ENCODE measurements at places on chromosomes 3 and 15. TPM values are rescaled to one million over a fixed set of nuclear protein-coding genes. Genes with fewer than 3 reads are reported as not detected.

CLEC3B gene
- not detected for total RNA-seq

CISH gene
- total RNA-seq: 359 TPM

- H3K27me3 ChIP-seq: peaks cover 3% of the 10 kb centered on the region
- DNase-seq: peak; percentile 86
- no peaks in the 10 kb centered on the region for H3K36me3 ChIP-seq
- peaks cover 2% of the 10 kb centered on the region for H3K4me1 ChIP-seq
Measured at GRCh38 chr3:67790043-67790442, 135.6 kb upstream of the SUCLG2 start.

DAPK2 gene
- total RNA-seq: 4.3 TPM

- no peak for DNase-seq
- no peaks in the 10 kb centered on the region for H3K27me3 ChIP-seq
- H3K27ac ChIP-seq: peak overlapping the region; percentile 53
Measured at GRCh38 chr15:74618841-74619596, 3.4 kb downstream of the CLK3 start.

GRCh38 chr15:34886134-34886533 is 83.4 kb downstream of the AQR start:
- H3K36me3 ChIP-seq: peaks cover 54% of the 10 kb centered on the region
- H3K27me3 ChIP-seq: no peaks in the 10 kb centered on the region
- no peak overlapping the region for H3K27ac ChIP-seq
- peaks cover 4% of the 10 kb centered on the region for H3K4me1 ChIP-seq
- no peak overlapping the region for H3K4me3 ChIP-seq

GRCh38 chr15:46786590-46787285 is 930.6 kb upstream of the SEMA6D start:
- no peaks in the 10 kb centered on the region for H3K36me3 ChIP-seq
- H3K27me3 ChIP-seq: no peaks in the 10 kb centered on the region
- no peak overlapping the region for H3K27ac ChIP-seq
- H3K4me1 ChIP-seq: no peaks in the 10 kb centered on the region
- no peak overlapping the region for H3K4me3 ChIP-seq

DNA sequence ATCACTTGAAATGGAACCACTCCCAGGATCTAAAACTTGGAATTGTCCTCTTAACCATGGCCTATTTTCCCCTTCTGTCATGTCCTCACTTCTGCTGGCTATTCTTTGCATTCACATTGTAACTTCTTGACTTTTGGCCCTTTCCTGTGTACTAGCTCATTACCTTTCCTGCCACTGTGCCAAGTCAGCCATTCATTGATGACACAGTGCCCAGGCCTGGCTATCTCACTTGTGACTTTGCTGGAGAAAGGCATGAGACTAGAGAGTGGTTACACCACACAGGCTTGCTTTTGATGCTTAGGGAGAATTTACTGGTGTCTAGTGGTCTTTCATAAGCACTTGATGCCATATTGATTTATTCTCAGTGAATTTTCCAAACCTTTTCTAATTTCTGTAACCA is 101.1 kb downstream of the NR1D2 start:
- no peak overlapping the region for H3K27ac ChIP-seq
- no peaks in the 10 kb centered on the region for H3K27me3 ChIP-seq
- peaks cover 4% of the 10 kb centered on the region for H3K4me1 ChIP-seq
- no peak for DNase-seq
- no peak overlapping the region for H3K4me3 ChIP-seq

DNA sequence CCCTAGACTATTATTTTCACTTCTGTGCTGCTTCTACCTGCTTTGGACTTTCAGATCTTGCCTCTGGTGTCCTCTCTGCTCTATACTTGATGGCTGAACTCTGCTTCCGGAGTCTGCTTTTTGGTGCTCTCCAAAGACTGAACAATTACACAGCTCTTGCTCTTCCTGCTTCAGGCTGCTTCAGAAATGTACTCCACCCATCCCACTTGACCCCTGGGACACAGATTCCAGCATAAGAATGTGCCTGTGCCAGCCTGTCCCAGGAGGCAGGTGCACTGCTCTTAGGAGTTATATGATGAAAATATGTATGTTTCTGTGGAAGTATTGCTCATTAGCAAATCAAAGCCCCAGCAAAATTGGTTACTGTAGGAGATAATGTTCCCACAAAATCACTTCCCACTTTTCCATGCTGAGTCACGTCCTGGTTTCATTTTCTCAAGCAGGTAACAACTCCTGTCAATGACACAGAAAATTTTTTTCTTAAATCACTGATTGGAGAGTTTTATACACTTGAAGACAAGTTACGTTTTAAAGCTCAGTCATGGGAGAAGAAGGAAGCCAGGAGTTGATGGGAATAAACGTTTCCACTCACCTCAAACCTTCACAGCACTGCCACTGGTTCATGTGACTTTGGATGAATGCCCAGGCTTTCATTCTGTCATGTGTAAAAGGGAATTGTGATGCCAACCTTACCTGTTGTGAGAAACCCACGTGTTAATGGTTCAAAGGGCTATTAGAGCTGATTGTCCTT is 239.4 kb upstream of the ZPLD1 start:
- H3K36me3 ChIP-seq: no peaks in the 10 kb centered on the region
- H3K4me1 ChIP-seq: peaks cover 12% of the 10 kb centered on the region
- H3K27ac ChIP-seq: no peak overlapping the region
- no peak overlapping the region for H3K4me3 ChIP-seq
- H3K27me3 ChIP-seq: no peaks in the 10 kb centered on the region

DNA sequence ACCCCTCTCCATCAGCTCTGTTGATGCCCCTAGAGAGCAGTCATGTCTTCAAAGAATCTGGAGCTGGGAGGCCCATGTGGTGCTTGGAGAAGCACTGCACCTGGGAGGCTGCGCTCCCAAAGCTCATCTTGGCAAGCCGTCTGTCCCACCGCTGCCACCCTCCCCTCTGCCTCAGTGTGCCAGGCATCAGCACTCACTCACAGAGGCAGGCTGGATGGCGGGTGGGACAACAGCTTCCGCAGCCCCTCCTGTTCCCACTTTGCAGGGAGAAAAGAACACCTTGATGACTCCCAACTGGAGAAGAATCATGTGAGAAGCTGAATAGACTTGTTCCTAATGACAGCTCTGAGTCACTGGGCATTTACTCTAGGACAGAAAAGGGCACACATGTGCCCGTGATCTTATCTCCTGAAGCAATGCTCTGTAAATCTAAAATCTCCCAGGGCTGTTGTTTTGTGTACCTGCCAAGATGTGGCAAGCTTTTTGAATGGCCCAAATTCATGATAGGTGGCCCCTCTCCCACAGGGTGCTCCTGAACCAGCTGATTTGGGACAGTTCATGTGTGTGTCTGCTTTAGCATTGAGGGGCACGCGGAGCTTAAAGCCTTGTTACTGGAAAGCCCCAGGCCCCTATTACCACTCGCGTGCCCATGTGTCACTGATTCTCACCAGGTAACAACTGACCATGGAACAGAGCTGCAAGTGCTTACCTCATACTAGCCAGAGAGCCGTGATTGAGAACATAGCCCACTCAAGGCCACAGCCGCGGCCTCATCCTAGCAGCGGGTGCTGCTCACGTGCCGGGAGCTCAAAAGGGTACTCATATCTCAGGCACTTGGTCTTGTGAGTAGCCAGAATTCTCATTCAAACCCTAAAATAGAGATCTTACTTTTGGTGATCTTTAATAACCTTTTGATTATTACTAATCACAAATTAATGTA is 104.4 kb downstream of the DNAJB8 start:
- DNase-seq: no peak
- peaks cover 1% of the 10 kb centered on the region for H3K4me1 ChIP-seq
- no peak overlapping the region for H3K4me3 ChIP-seq
- no peak overlapping the region for H3K27ac ChIP-seq
- no peaks in the 10 kb centered on the region for H3K27me3 ChIP-seq
- no peaks in the 10 kb centered on the region for H3K36me3 ChIP-seq

LRRC3B gene
- not detected for total RNA-seq

DNA sequence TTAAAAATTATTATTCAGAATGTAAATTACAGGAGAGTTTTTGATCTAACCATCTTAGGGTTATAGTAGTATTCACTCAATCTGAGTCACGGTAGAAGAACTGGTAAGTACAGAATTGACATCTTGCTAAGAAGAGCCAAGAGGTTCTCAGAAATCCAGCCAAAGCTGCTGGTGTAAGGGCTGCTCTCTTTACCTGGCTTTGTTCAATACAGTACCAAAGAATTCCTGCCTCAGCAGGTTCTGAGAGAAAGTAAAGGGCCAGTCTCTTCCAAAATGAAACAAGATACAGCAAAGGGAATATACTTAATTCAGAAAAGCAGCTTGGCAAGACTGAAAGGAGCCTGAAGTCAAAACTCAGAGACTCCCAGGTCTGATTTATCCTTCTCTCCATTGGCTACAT is 193.1 kb downstream of the TNIK start:
- H3K4me1 ChIP-seq: peaks cover 68% of the 10 kb centered on the region
- H3K36me3 ChIP-seq: peaks cover 9% of the 10 kb centered on the region
- DNase-seq: peak; percentile 66
- peak overlapping the region; percentile 66 for H3K4me3 ChIP-seq

SI gene
- total RNA-seq: not detected

GRCh38 chr15:26177816-26178215 is 314.7 kb upstream of the ATP10A start:
- no peaks in the 10 kb centered on the region for H3K4me1 ChIP-seq
- no peak overlapping the region for H3K4me3 ChIP-seq
- no peak overlapping the region for H3K27ac ChIP-seq
- no peak for DNase-seq
- no peaks in the 10 kb centered on the region for H3K27me3 ChIP-seq

SUSD5 gene
- total RNA-seq: not detected

DNA sequence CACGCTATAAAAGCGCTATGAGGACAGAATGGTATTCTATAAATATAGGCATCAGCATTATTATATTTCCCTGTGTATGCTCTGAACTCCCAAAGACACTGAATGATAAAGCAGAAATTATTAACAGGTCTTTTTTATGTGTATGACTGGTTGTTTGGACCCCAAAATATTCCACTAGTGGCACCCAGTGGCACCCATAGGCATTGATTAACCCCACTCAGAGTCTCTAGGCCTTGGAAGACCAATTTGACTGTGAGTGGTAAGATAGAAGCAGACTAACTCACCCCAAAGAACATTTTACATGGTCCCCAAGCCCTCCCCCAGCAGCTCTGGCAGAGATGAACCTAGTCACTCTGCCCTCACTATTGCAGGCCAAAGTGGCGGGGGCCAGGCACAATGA is 45.4 kb upstream of the UBE2E1 start:
- peaks cover 5% of the 10 kb centered on the region for H3K4me1 ChIP-seq
- H3K4me3 ChIP-seq: no peak overlapping the region
- H3K27me3 ChIP-seq: peaks cover 7% of the 10 kb centered on the region
- H3K27ac ChIP-seq: no peak overlapping the region
- no peaks in the 10 kb centered on the region for H3K36me3 ChIP-seq

DNA sequence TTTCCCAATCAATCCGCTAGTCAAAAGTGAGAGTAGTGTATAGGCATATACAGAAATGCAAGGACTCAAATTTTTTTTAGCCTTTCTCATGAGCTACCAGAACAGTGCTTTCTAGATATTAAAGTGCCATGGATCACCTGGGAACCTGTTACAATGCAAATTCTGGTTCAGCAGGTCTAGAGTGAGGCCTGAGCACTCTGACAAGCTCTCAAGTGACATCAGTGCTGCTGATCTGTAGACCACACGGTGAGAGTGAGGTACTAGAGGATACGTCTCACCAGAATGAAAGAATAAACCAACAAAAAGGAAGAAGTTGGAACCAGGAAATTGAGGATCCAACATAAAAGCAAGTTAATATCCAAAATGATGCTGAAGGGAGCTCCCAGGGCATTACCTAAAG is 16.0 kb upstream of the PLA2G4D start:
- no peak overlapping the region for H3K27ac ChIP-seq
- H3K4me1 ChIP-seq: peaks cover 19% of the 10 kb centered on the region
- H3K4me3 ChIP-seq: no peak overlapping the region

DNA sequence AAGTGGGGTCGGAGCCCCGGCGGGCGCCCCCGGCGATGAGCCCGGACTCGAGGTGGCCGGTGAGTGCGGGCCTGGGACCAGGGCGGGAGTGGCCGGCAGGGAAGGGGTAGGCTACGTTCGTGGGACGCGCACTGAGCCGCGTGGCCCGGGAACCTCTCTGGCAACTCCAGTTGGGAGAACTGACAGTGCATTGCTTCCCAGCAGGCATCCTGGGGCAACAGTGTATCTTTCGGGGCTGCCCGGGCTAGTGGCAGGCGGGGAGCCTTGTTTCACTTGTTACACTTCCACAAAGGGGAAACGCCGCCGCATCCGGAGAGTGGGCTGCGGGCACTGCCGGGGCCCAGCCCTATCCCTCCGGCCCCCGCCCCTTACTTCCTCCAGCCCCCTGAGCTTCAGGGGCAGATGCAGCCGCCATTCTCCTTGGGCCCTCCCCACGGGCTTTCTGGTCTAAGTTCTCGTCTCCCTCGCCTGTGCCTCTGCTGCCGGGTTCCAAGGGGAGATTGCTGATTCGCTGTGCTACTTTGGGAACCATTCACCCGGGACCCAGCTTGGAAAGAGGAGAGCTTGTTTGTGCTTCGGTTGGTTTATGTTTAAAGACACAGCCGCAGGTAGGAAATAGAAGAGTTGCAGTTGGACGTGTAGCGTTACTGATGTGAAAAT is 675 bp downstream of the BRPF1 start:
- H3K4me1 ChIP-seq: peaks cover 64% of the 10 kb centered on the region
- H3K27me3 ChIP-seq: no peaks in the 10 kb centered on the region
- H3K36me3 ChIP-seq: peaks cover 35% of the 10 kb centered on the region
- peak; percentile 87 for DNase-seq
- H3K4me3 ChIP-seq: peak overlapping the region; percentile 87

ZNF445 gene
- total RNA-seq: 17.7 TPM

DNA sequence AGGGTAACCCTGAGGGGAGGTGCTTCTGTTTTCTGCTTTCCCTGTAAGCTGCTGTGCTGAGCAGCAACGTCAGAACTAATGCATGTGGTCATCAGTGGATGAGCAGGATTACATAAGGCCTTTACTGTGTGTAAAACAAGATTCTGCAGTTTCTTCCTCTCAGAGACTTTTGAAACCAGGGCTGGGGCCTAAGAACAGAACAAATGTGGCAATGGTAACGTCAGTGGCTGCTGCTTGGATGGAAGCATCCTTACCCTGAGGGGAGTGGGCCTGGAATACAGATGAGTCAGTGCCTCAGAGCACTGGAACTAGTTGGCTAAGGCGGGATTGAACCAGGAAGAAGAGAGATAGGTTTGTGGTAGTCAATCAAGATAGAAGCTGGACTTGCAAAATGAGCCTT is 180.2 kb upstream of the KCNH8 start:
- H3K27me3 ChIP-seq: peaks cover 4% of the 10 kb centered on the region
- no peaks in the 10 kb centered on the region for H3K4me1 ChIP-seq
- H3K36me3 ChIP-seq: no peaks in the 10 kb centered on the region
- H3K4me3 ChIP-seq: no peak overlapping the region
- DNase-seq: no peak

DNA sequence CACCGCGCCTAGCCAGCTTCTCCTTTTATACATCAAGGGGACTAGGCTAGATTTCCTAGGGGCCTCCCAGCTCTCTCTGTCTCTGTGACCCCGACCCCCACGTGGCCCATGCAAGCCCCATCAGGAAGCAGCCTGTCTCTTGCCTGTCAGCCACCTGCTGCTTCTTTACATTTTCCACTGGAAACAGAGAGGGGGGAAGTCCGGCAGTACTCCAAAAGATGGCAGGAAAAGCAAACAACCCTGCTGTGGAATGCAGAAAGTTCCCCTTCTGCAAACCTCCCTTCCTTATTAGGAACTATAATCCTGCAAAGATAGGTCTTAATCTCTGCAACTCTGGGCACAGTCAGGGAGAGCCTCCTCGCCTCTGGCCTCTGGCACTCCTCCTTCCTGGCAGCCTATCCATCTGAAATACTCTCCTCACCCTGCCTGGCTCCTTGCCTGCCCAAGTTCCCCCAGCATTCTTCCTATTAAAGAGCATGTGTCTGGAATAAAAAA is 47.4 kb upstream of the HACD2 start:
- no peaks in the 10 kb centered on the region for H3K36me3 ChIP-seq
- H3K27ac ChIP-seq: no peak overlapping the region
- DNase-seq: no peak
- H3K4me3 ChIP-seq: no peak overlapping the region
- peaks cover 2% of the 10 kb centered on the region for H3K4me1 ChIP-seq

Data from activated CD4-positive, alpha-beta T cell treated with anti-CD3 and anti-CD28 coated beads, Interleukin-2, amount 10 ng/mL, durations not matched to agents 24 days and 14 days (primary cell).